T-cell (primary cell): ENCODE measurements at places on chromosomes 1 and 21.

DNA sequence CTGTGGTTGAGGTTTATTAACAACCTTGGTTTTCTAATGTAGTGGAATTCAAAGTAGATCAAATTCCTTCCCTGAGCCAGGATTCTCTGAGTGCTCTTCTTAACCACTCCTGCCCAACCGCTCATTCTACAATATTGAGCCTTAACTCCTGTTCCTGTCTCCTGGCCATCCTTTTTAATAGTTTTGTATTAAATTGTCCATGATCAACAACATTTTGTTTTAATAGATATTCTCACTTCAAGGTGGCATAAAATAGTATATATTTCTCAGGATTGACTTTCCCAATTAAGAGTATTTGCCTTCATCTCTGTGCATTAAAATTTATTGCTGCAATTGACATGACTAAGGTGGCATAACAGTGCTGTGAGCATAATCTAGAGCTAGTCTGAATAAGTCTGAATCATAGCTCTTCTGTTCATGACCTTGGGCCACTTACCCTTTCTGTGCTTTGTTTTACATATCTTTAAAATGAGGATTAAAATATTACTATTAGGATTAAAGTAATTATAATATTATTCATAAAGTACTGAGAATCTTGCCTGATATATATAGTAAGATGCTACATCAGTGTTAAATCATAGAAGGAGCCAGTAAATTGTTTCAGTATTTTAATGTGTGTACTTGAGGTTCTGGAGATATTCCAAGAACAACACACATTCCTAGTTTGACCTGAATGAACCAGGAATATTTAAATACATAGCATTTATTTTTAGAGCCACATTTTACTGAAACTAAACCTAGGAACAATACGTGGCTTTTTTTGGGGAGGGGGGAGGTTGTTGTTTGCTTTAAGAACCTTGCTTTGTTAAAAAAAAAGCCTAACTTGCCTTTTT is 76.4 kb downstream of the ADGRL2 start:
- no peak for DNase-seq

- no peak for DNase-seq
Observed at GRCh38 chr1:62774971-62775595, 8.8 kb upstream of the ATG4C start.

GRCh38 chr1:145956781-145957442 is 905 bp downstream of the LIX1L start:
- no peak for DNase-seq

GRCh38 chr1:216944864-216945510 is 221.8 kb upstream of the ESRRG start:
- DNase-seq = no peak

GRCh38 chr1:7313826-7314225 is 457.3 kb upstream of the VAMP3 start:
- no peak for DNase-seq

DNA sequence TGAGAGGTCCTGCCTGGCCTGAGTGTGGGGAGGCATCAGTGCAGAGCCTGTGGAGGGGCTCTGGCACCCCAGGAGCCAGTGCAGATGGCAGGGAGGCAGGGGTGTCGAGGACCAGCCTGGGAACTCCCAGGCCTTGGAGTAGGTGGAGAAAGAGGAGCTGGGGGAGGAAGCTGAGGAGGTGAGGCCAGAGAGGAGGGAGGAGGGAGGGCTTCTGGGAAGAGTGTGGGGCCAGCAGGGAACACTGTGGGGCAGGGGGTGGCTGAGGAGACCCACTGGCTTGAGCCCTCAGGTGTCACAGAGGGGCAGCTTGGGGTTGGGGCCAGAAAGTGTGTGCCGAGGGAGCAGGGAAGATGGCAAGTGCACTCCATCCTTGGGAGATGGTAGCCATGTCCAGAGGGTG is 3.8 kb downstream of the COQ8A start:
- no peak for DNase-seq

GRCh38 chr1:18632218-18632588 is 1.6 kb downstream of the PAX7 start:
- no peak for DNase-seq

GRCh38 chr1:212975111-212975918 is 25.0 kb downstream of the VASH2 start:
- DNase-seq = no peak

- DNase-seq = no peak
Observed at GRCh38 chr1:90568436-90568835, 148.7 kb downstream of the BARHL2 start.

GRCh38 chr1:14653461-14653960 is 55.0 kb downstream of the KAZN start:
- no peak for DNase-seq

DNA sequence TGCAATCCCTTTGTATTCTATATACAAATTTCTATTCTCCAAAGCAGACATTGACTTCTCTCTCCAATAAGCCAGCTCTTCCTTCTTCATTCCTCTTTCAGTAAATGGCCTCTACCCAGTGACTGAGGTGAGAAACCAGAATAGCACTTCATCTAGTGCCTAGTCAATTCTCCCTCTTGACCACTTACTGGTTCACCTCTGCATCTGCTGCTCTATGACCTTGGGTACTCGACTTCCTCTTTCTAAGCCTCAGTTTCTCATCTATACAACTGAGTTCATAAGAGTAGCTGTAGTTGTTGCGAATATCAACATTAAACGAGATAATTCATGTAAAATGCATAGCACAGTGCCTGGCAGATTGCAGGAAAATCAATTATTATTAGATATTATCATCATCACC is 12.4 kb downstream of the LYST start:
- DNase-seq = no peak

GRCh38 chr21:41678016-41678923 is 88.6 kb downstream of the RIPK4 start:
- DNase-seq = no peak

GRCh38 chr1:160971618-160972056 is 17.0 kb upstream of the ITLN2 start:
- DNase-seq = no peak

GRCh38 chr1:155223047-155223446 is 14.6 kb downstream of the MTX1 start:
- no peak for DNase-seq

GRCh38 chr1:229478852-229479251 is 29.3 kb downstream of the NUP133 start:
- no peak for DNase-seq

GRCh38 chr1:181151378-181152326 is 63.2 kb downstream of the IER5 start:
- no peak for DNase-seq

DNA sequence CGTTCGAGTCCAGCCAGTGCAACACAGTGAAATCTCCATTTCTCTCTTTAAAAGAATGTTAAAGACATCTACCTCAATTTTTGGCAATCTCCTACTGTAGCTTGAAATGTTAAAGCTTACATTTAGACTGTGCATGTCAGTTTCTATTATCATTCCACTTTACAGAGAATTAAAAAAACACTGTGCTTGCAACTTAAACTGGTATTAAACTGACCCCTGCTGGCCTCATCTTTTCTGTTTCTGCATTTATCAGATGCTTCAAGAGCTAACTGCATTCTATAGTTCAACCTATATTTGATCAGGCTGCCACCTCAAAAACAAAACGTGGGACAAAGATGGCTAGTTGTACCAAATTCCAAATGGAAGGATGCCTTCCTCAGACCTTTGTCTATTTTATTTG is 226.5 kb downstream of the SMYD3 start:
- DNase-seq = no peak

- DNase-seq = no peak
Observed at GRCh38 chr1:90952906-90953305, 68.9 kb downstream of the ZNF644 start.

- DNase-seq = no peak
Observed at GRCh38 chr1:180046674-180047073, 92.1 kb downstream of the CEP350 start.

- DNase-seq = no peak
Observed at GRCh38 chr1:50651476-50652263, 228.4 kb upstream of the DMRTA2 start.

DNA sequence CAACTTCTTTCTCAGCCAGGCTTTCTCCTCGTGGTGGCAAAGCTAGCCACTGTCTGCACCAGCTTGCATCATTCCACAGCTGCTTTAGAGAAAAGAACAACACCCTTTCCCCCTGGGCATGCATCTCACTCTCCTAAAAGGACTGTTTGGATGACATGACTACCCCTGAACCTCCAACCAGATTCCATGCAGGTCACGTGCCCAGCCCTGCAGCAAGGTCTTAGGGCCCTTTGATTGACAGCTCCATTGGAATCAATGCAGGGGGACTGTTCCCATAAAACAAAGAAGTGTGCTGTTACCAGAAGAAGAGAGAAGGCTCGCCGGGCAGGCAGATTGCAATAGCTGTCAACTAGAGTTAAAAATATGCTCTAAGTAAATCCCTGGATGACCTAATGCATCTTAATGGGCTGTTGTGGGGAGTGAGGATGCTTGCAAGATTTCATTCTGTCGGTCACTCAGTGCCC is 24.4 kb downstream of the KCNA2 start:
- DNase-seq = no peak

- DNase-seq = no peak
Observed at GRCh38 chr1:10538646-10539355, 64.1 kb downstream of the PEX14 start.

DNA sequence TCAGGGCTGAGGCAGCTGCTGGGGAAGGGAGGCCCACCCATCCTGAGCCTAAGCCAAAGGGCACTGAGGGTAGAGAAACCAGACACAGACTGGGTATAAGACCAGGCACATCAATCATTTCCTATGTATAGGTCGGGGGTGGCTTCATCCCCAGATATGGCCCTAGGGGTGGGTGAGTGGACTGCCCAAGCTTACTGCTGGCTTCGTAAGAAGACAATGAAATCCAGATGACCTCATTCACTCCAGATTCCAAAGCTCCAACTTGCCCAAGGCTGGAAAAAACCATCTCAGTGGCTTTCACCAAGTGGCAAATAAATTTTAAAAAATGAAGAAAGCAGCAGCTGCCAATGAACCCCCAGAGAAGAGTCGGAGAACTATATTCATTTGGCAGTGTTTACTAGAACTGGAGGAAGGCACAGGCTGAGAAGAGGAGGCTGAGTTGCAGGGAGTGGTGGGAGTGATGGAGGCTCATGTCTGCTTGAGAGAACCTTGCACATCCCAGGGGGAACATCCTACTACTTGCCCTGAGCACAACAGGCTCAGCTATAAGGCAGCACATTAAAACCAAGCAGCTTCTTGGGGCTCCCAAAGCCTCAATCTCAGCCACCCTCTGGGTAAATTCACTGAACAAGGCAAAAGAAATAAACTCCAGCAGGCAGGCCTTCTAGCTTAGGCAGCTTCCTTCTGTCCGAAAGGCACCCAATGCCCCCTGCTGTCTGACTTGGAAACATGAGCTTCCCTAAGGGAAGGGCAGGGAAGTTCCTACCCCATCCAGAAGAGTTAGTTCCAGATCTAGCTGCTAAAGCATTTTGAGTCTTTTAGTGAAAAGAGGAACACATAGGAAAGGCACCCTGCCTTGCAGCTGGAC is 14.1 kb downstream of the PEA15 start:
- DNase-seq = no peak

DNA sequence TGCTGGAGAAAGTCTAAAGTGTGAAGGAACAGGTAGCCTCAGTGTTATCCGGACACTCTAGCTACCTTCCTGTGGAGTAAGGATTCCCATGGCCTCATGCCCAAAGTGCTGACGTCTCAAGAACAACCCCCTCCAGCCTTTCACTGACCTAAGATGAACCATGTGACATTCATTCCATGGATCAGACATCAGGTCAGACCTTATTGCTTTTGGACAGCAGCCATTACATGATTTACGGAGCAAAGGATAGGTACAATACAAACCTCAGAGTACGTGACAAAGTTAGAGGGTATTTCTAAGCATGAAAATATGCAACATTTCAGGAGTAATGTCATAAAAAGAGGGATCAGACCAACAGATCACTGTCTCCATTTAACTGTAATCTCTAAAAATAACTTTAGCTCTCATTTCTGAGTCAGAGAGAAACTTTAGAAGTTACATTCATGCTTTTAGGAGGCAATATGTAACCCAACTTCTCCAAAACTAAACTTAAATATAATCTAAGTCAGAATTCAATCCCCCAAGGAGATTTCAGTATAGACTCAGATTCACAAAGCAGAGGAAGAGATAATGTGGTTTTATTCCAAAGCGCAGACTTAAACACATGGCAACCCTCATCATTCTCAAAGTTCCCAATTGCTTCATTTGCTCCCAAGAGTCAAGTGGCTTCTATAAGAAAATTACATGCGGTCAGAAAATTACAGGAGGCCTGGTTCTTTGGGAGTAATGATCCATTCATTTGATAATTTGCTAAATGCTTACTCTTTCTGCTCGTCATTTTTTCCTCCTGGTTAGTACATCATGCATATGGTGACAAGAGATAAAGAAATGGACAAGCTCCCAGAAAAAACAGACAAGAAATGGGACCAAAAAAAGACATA is 280.4 kb downstream of the SETD4 start:
- no peak for DNase-seq

- no peak for DNase-seq
Observed at GRCh38 chr1:214896921-214897320, 185.6 kb upstream of the KCNK2 start.

DNA sequence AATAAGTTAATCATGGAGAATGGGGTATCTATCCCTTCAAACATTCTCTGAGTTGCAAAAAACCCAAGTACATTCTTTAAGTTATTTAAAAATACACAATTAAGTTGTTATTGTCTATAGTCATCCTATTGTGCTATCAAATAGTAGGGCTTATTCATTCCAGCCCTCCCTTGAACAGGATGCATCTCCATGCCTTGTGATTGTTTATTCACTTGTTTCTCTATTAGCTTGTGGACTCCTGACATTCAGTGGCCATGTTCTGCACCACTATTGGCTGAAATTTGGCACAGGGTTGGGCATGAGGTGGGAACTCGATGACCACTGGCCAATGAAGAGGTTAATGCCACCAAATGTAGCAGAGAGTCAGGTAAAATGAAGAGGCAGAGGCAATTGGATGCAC is 272.8 kb downstream of the TNR start:
- DNase-seq = no peak

DNA sequence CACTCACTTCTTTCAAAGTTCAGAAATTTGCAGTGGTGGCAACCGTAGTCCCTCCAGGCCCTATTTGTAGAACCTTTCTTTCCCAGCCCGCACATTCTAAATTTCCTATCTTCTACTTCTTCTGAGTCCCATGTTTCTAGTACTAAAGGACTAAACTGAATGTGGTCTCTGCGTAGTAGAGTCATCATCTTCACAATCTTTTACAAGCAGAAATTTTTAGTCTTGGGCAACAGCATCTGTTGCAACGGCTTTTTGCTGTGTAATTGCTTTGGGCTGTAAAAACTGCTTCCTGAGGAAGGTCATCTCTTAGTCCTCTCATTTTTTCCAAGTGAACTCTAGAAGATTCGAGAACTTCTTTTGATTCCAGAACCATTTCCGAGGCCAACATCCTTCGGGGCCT is 23.9 kb downstream of the VAV3 start:
- DNase-seq = no peak

DNA sequence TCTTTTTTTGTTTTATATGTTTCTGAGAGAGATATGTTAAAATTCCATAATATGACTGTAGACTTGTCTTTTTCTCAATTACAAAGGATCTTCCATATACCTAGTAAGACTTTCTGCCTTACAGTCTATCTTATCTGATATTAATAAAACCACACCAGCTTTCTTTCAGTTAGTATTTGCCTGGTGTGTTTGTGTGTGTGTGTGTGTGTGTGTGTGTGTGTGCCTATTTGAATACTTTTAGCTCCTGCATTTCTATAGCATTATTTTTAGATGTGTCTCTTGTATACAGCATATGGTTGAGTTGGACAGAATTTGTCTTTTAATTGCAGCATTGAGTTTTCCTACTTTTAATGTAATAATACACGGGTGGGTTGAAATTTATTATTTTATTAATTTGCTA is 27.5 kb downstream of the ST6GALNAC3 start:
- DNase-seq = no peak

GRCh38 chr1:159581422-159581821 is 6.2 kb upstream of the APCS start:
- no peak for DNase-seq
